Hippocampal formation (tissue), 2 donors: ENCODE measurements at places on chromosomes 1 and 21.
A peak's percentile ranks its signal among the peaks of the same experiment; 100 is the strongest.

DNA sequence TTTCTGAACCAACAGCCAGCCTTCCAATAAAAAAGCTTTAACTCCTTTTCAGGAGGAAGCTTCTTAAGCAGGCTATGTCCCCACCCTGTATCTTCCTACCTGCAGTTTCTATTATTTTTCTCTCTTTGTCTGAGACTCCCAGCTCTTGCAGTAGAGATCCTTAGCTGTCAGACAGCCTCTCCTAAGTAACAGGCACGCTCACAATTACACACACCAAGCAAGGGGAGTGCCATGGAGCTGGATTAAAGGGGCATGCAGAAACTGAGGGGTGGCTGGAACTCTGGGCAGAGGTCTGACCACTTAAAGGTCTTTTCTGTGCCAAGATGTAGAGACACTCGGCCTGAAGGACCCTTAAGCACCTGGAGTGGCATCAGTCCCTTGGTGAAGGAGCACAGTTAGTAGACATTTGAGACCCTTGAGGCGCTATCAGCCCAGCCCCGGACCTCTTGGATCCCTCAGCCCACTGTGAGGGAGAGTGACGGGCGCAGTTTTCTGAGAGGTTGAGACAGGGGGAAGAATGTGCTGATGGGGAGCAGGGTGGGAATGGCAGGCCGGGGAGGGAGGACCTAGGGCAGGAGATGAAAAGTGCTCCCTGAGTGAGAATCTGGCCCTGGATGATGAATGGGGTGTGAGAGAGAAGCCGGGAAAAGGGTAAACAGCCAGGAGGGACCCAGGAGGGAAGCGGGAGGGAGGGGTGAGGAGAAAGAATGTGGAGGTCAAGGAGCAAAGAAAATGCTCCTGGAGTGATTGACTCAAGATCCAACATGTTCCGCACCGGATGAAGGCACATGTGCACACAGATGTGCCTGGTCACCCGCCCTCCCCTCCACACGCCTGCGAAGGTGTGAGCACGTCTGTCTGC, 13.3 kb downstream of the PLXNA2 start:
- no peak for DNase-seq

DNA sequence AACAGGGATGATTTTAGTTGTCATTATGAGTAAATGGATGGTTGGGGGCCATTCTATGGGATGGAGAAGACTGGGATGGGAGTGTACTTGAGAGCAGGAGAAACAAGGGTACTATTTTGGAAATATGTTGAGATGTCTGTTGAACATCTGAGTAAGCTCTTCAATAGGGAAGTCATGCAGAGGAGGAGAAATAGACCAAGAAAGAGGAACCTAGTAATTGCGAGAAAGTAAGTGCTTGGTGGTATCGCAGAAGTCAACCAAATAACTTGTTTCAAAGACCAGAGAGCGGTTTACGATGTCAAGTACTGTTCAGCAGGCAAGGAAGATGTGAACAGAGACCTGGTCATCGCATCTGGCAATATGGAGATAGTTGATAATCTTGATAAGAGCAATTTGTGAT, 22.4 kb upstream of the CHRM3 start:
- no peak for DNase-seq

DNA sequence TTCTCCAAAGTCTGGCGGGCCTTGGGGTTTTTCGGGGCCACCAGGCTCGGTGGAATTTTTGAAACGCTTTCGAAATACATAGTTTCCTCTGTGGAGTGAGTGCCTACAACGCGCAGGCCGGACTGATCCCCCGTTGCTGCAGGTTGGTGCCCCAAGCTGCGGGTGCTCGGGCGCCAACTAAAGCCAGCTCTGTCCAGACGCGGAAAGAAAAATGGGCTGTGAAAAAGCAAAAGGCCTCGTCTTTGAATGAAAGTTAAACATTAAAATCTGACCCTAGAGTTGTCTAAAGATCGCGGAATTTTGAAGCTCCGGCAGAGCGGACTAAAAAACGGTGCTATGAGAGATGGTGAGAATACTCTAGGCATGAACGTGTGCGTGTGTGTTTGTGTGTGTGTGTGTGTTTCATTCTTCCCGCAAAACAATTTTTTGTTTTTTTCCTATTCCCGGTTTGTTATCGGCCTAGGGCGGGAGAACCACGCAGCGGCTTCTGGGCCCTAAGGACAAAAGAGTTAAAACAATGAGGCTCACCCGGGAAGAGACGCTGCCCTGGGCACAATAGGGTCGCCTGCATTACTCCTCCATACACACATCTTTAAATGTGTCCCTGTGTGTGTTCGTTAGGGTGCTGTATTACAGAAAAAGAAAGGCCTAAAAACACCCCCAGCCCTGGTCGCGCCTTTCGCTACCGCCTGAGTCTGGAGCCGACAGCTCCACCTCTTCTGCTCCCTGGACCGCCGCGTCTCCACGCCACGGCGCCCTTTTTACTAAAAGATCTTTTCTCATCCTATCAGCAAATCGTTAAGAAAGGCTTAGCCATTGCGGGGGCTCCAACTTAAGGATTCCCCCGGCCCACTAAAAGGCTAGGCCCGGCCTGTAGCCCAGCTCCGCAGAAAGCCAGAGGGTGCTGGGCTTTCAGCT, 3.2 kb downstream of the TBX15 start:
- no peak for DNase-seq

GRCh38 chr1:93615582-93616150, 66.0 kb downstream of the BCAR3 start:
- DNase-seq = no peak

DNA sequence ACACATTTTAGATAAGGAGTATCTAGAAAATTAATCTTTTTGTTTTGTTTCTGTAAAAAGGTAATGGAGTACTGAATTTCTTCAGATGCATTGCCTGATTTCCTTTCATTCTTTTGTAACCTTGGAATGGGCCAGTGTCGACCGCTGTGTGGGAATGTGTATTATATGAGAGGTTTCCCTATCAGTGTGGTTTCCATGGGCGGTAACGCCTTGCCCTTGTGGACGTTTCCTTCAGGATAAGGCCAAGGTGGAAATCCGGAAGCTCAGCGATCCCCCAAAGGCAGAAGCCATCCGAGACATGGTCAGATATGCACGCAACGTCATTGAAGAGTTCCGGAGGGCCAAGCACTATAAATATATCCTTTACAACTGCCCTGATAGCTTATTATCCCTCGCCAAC, 49.8 kb downstream of the SMYD2 start:
- no peak for DNase-seq

- DNase-seq = peak; percentile 96
These were observed 382 bp upstream of the RASAL2 start for GRCh38 chr1:178093494-178093950.

DNA sequence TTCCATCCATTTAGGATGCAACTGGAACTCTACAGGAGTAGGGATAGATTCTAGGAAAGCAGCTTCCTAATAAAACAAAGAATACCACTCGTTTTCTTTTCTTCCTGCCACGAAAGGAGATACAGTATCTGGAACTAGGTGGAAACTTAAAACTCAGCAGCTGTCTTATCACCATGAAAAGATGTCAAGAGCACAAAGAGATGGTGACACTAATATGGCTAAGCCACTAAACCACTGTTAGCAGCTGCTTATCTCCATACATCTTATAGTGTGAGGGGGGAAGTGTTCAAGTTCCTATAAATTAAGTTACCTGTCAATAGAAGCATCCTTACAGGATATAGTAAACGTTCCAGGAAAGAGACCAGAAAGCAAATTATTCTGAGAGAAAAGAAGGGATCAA, 162.5 kb downstream of the TYW3 start:
- DNase-seq = no peak

- DNase-seq = no peak
These were observed 215.6 kb downstream of the DENND1B start for GRCh38 chr1:197559655-197560054.

DNA sequence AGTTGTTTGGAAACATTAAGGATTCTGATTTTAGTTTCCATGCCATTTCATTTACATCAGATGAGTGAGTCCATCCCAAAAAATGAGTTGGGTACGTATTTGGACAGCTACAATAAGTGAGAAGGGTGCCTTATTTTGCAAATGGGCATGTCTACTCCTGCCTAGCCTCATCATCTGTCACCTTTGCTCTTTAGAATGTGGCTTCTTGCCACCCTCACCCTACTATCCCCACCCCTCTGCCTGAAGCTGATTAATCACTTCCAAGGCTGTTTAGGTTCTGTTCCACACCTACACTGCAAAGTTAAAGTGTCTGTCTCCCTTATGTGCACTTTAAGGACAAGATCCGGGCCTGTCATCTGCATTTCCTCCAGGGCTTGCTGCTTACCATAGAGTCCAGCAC, 61.2 kb downstream of the ST6GALNAC5 start:
- DNase-seq = no peak

DNA sequence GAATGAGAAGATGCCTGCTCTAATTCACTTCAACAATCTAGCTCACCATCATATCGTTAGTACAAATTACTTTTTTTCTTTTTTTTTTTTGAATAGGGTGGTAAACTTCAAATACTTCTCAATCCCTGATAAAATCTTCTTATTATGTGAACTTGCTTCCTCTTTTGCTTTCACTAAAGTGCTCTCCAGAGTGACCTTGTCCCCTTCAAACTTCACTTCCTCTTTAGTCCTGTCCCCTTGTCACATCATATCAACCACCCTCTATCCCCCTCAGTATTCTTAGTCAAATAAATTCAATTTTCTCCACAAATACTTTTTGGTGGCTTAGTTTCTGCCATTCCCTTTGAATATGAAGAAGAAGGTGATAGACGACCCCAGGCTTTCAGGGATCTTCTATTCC, 124.9 kb upstream of the PLXNA2 start:
- DNase-seq = no peak

- no peak for DNase-seq
These were observed 1.8 kb upstream of the MEX3A start for GRCh38 chr1:156083800-156084790.

- peak; percentile 8 for DNase-seq
These were observed 456.0 kb upstream of the PKN2 start for GRCh38 chr1:88228114-88228513.

DNA sequence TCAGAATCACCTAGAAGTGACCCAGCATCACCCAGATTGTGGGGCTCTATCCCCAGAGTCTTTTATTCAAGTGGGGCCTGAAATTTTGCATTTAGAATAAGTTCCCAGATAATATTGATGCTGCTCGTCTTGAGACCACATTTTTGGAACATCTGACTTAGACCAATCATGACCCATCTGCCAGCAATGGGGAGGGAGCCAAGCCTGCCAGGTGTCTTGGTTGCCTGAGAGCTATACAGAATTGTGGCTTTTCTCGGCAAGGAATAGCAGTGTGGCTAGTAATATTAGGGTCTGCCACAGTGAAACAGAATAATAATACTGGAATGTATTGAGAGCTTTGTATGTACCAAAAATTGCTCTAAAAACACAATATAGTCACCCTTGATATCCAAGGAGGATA, 31.1 kb upstream of the RGS8 start:
- no peak for DNase-seq

GRCh38 chr1:39427912-39428311, 63.5 kb upstream of the BMP8A start:
- no peak for DNase-seq

DNA sequence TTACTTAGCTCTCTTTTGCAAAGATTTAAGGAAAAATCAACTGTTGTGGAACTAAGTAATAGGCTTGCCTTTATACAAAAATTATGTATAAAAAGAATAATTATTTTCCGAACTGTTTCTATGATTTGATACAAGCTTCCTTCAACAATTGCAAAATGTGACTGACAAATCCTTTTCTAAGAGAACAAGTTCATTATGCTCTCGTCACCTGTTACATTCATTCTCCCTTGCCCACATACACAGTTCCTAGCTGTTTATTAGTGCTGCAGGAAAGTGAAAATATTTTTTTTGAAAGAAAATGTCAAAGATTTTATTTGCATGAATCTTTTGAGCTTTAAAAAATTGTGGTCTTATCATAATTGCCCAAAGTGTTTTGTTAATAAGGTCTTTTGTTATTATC, 466.2 kb downstream of the USP25 start:
- DNase-seq = no peak

GRCh38 chr1:201754353-201754752, 74.6 kb upstream of the IPO9 start:
- DNase-seq = no peak

- no peak for DNase-seq
These were observed 120.0 kb upstream of the RRP15 start for GRCh38 chr1:218164930-218165700.

DNA sequence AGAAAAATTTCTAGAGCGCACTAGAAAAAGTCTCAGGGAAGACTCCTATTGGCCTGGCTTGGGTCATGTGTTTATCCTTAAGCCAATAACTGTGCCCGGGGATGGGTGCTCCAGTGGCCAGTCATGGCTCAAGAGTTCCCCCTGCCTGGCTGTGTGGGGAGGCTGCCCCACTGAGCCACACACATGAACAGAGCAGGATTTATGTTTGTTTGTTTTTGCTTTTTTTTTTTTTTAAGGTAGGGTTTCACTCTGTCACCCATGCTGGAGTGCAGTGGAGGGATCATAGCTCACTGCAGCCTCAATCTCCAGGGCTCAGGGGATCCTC, 21.8 kb downstream of the EDN2 start:
- DNase-seq = no peak

DNA sequence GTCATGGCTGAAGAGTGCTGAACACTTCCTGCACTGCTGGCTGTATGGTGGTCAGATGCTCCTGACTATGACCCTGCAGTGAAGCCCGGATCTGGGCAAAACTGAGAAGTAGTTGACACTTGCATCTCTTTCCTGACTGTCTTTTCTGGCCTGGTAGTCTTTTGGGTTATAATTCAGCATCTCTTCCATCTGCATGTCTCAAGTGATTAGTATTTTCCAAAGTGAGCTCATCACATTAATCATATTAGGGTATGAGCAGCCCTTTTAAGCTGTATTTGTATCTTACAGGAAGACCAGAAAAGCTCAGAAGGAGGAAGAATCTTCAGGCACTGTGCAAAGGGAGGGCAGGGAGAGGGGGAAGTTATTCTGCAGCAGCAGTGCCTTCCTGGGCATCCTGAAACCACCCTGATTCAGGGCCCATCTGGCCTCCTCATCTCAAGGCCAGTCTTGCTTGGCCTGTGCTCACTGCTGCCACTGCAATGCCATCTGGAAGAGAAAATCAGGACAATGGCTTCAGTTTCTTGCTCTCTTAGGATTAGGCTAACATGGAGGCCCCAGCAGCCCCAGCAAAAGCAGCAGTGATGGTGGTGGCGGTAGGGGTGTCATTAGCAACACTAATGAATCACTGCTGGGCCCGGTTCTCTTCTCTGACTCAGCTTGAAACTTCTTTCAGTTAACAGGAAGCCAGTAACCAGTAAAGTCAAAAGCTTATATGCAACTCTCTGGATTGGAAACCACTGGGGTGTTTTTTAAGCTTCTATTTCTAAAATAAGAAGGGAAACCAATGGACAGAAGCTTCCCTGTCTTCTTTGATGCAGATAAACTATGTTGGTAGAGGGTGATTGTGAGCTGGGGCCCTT, 63.3 kb upstream of the WDR26 start:
- DNase-seq = peak; percentile 16
